PC-3 (cell line): ENCODE measurements at places on chromosomes 13 and 19. TPM values are rescaled to one million over a fixed set of nuclear protein-coding genes. Genes with fewer than 3 reads are reported as not detected.

The KLF1 gene
- not detected in 2 replicates for total RNA-seq

DNA sequence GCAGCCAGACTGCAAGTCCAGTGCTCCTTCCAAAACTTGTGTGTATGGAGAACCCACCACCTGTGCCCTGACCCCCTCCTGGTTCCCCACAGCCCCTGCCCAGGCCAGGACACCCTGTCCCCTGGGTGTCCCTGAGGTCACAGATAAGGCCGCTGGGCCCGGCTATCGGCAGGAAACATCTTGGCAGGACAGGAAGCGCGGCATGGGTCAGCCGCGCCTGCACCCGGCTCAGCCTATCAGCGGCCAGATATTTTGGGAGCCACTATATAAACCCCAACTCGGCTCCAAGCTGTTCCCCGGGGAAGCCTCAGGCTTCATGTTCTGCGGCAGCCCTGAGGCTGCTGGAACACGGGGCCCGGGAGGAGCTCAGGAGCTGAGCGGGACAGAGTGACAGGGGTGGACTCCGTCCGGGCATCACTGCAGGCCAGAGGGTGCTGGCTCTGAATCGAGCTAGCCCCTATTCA lies 60.8 kb downstream of the AP1M1 start:
- H3K4me1 ChIP-seq = no peaks in the 10 kb centered on the region
- no peaks in the 10 kb centered on the region for H3K36me3 ChIP-seq
- H3K4me3 ChIP-seq = no peak overlapping the region
- no peak overlapping the region for H3K27ac ChIP-seq

DNA sequence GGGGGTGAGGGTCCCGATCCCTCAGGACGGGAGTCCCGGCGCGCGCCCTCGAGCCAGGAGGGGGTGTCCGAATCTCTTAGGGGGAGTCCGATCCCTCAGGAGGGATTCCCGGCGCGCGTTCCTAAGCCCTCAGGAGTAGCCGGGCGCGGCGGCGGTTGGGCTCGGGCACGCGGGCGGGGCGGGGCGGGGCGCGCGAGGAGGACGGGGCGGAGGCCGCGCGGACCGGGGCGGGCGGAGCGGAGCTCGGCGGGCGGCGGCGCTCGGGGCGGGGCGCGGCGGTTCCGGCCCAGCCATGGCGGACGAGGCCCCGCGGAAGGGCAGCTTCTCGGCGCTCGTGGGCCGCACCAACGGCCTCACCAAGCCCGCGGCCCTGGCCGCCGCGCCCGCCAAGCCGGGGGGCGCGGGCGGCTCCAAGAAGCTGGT lies at the start of gene CUL4A:
Gene CUL4A, plus strand, starts transcription at position 278 of the 423 bp plus-strand sequence. Its CDS starts 15 bp downstream, at position 293.
- H3K4me3 ChIP-seq = peak within 1 kb of the TSS; percentile 99
- H3K27me3 ChIP-seq = no peaks in the 10 kb centered on the region
- H3K4me1 ChIP-seq = peaks cover 36% of the 10 kb centered on the region
- peaks cover 13% of the 10 kb centered on the region for H3K36me3 ChIP-seq
- DNase-seq = peak; percentile 55
- H3K27ac ChIP-seq = peak within 1 kb of the TSS; percentile 82

GRCh38 chr19:1206864-1207450 lies 1.4 kb downstream of the STK11 start:
- peak overlapping the region; percentile 84 for H3K4me3 ChIP-seq
- H3K4me1 ChIP-seq = peaks cover 9% of the 10 kb centered on the region; the same call in 1 of the 2 replicates
- no peaks in the 10 kb centered on the region for H3K36me3 ChIP-seq
- peak overlapping the region; percentile 28 for H3K27ac ChIP-seq
- DNase-seq = peak; percentile 5

DNA sequence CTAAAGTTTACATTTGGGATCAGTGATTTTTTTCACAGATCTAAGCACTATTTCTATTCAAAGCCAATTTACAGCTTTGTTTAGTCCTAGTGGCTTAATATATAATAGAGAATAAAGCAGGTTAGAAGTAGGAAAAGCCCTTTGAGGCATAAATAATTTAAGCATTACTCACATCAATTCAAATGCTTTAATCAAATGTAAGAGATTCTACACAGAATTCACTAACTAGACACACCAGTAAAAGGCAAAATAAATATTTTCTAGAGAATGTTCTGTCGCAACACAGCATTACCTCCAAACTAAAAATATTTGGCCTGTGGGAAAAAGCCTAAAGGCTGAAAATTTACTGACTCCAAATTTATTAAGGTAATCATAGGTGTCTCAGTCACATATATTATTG lies 31.3 kb downstream of the KCTD12 start:
- H3K4me1 ChIP-seq = peaks cover 38% of the 10 kb centered on the region
- DNase-seq = peak; percentile 62
- H3K27me3 ChIP-seq = no peaks in the 10 kb centered on the region
- H3K4me3 ChIP-seq = no peak overlapping the region

GRCh38 chr13:73133531-73133930 lies 74.7 kb downstream of the KLF5 start:
- peaks cover 24% of the 10 kb centered on the region for H3K4me1 ChIP-seq
- peak overlapping the region; percentile 86 for H3K27ac ChIP-seq
- H3K27me3 ChIP-seq = no peaks in the 10 kb centered on the region
- no peak overlapping the region for H3K4me3 ChIP-seq
